ENCODE measurements at places on chromosomes 16 and 17.

- DNase-seq = no peak
Measured at GRCh38 chr17:42291129-42291528, 2.8 kb downstream of the STAT5A start.

GRCh38 chr17:72187556-72187955 is 66.7 kb downstream of the SOX9 start:
- no peak for DNase-seq

- DNase-seq = peak; percentile 29
Measured at GRCh38 chr17:55090079-55090492, 121.5 kb downstream of the STXBP4 start.

GRCh38 chr17:30263552-30264333 is 28.0 kb downstream of the BLMH start:
- no peak for DNase-seq

- DNase-seq = peak; percentile 47
Measured at GRCh38 chr17:64420143-64420670, 28.7 kb upstream of the MILR1 start.

DNA sequence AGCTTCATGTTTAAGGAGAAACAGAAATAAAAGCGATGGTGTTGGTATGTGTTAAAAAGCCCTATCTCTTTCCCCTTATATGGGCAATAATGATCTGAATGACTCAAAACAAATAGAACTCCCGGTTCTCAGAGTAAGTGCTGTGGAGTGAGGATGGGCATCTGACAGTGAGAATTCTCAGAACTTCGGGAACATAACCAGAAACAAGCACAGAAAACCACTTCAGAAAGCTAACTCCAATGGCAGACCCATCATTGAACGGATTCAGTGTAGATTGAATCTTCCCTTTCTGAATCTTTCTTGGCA is 67.2 kb downstream of the CDH8 start:
- DNase-seq = no peak

GRCh38 chr17:41571561-41572434 is at the start of gene KRT9:
TSS of gene KRT9 (minus strand) at chr17:41572059. CDS start at chr17:41571992, 67 bp downstream.
- DNase-seq = no peak

Measured in CD4-positive, alpha-beta T cell treated with Interleukin-15 for 1 hour (primary cell).